ENCODE measurements at places on chromosomes 16 and 17.

GRCh38 chr16:53092284-53092683 lies 37.5 kb downstream of the CHD9 start:
- DNase-seq, result no peak

- no peak for DNase-seq
Measured at GRCh38 chr16:3046641-3047386, 453 bp downstream of the MMP25 start.

DNA sequence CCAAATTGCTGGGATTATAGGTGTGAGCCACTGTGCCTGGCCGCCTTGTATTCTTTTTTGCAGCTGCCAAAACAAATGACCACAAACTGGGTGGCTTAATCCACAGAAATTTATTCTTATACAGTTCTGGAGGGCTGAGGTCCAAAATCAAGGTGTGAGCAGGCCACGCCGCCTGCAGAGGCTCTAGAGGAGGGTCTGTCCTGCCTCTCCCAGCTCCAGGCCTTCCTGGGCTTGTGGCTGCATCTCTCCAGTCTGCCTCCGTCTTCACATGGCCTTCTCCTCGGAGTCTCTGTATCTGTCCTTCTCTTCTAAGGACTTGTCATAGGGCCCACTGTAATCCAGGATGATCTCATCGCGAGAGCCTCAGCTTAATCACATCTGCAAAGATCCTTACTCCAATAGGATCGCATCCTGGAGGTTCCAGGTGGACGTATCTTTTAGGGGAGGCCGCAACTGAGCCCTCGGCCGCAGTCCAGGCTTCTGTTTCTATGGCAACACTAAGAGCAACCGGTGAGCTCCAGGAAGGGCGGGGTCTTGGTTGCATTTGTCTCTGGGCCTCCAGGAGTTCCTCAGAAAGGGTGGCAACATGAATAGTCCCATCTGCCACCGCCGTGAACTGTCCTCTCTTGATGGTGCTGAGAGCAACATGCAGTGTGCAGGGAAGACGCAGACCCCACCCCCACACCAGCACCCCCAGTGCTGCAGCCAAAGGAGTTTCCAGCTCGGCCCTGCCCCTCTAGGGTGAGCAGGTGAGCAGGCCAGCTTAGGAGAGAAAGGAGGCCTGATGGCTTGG lies 29.5 kb upstream of the CREBBP start:
- no peak for DNase-seq

DNA sequence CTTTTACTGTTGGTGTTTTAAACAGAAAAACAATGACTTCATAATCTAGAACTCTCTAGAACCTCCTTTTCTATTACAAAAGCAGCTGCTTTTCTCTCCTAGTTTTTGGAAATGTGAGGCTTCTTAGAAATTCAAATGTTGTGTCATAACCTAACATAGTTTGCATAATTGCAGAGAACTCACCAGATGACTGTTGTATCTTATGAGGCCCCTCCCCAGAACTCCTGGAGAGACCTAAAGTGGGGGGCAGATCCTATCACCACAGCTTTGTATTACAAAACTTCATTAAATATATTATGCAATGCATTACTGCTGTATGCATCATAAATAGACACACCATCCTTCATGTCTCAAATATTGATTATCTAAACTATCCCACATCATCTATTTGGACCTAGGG lies 538.7 kb upstream of the HSBP1 start:
- DNase-seq, result no peak

GRCh38 chr16:90040152-90041023 lies 21.1 kb upstream of the DBNDD1 start:
- DNase-seq, result no peak

- DNase-seq, result no peak
Measured at GRCh38 chr17:30495586-30495985, 18.4 kb downstream of the GOSR1 start.

- DNase-seq, result no peak
Measured at GRCh38 chr16:70692873-70693671, 7.2 kb upstream of the MTSS2 start.

GRCh38 chr16:19696328-19696727 lies 21.7 kb downstream of the KNOP1 start:
- DNase-seq, result peak; percentile 72

- no peak for DNase-seq
Measured at GRCh38 chr17:48769009-48769675, 40.6 kb upstream of the HOXB13 start.

- no peak for DNase-seq
Measured at GRCh38 chr16:52515068-52515671, 31.8 kb downstream of the TOX3 start.

DNA sequence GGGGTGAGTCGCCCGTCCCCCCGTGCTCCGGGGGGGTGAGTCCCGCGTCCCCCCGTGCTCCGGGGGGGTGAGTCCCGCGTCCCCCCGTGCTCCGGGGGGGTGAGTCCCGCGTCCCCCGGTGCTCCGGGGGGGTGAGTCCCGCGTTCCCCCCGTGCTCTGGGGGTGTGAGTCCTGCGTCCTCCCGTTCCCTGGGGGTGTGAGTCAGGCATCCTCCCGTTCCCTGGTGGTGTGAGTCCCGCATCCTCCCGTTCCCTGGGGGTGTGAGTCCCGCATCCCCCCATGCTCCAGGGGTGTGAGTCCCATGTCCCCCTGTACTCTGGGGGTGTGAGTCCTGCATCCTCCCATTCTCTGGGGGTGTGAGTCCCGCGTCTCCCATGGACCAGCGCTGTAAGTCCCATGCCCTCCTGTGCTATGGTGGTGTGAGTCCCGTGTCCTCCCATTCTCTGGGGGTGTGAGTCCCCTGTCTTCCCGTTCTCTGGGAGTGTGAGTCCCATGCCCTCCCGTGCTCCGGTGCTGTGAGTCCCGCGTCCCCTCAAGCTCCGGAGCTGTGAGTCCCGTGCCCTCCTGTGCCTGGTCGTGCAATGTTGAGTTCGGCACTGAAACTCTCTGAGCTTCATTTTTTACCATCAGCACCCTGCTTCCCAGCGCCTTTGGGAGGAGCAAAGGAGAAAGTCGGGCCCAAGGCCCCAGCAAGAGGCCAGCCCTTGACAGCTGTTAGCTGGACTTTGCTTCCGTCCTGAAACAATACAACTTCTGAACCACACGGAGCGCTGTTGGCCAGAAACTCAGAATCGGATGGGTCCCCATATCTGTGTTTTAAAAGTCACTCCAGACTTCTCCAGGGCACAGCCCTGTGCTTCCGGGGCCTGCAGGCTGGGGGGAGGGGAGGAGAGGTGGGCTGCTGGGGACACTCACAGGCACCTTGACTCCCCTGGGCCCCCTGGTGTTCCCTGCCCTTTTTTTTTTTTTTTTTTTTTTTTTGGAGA lies 11.5 kb upstream of the ZC3H18 start:
- DNase-seq, result peak; percentile 47

- DNase-seq, result no peak
Measured at GRCh38 chr17:49748791-49749190, 15.1 kb downstream of the FAM117A start.

GRCh38 chr17:39212195-39212810 lies 12.2 kb downstream of the RPL19 start:
- DNase-seq, result no peak

GRCh38 chr16:66261826-66262225 lies 104.7 kb upstream of the CDH5 start:
- no peak for DNase-seq

GRCh38 chr16:27742333-27742732 lies 192.4 kb downstream of the KATNIP start:
- no peak for DNase-seq

- no peak for DNase-seq
Measured at GRCh38 chr17:45790296-45790922, 6.3 kb downstream of the CRHR1 start.

GRCh38 chr17:27463235-27463677 lies 7.0 kb downstream of the KSR1 start:
- no peak for DNase-seq

GRCh38 chr17:17304521-17304985 lies 1.4 kb downstream of the NT5M start:
- DNase-seq, result no peak

DNA sequence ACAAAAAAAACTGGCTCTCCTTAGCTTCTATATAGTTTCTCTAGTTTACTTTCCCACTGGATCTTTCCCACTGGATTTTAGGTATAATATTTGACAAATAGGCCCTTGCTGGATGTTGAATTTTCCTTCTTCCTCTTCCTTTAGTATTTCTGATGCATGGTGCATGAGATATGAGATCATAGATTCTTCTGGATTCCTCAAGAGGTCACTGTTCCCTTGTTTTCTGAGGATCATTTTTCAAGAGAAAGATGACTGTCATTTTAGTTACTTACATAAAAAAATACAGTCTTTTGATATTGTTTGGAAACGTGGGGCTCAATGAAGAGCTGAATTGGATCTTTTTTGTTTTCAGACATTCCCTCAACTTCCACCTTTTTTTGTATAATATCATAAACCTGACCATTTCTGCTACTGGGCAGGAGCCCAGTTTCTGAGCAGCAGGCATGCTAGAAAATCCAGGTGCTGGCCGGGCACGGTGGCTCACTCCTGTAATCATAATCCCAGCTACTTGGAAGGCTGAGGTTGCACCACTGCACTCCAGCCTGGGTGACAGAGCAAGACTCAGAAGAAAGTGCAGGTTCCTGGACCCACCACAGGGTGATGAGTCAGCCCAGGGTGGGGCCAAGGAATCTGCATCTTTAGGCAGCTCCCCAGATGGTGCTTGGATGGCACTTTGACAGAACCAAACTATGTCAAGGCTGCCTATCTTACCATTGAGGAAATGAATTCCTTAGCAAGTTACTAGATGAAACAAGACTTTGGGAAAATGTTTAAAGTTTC lies 70.3 kb downstream of the SDR42E1 start:
- DNase-seq, result peak; percentile 43

GRCh38 chr16:82995924-82996441 lies 369.2 kb downstream of the CDH13 start:
- peak; percentile 26 for DNase-seq

GRCh38 chr16:17287166-17287800 lies 183.5 kb downstream of the XYLT1 start:
- no peak for DNase-seq

- DNase-seq, result no peak
Measured at GRCh38 chr16:68470461-68471150, 22.3 kb upstream of the SMPD3 start.

DNA sequence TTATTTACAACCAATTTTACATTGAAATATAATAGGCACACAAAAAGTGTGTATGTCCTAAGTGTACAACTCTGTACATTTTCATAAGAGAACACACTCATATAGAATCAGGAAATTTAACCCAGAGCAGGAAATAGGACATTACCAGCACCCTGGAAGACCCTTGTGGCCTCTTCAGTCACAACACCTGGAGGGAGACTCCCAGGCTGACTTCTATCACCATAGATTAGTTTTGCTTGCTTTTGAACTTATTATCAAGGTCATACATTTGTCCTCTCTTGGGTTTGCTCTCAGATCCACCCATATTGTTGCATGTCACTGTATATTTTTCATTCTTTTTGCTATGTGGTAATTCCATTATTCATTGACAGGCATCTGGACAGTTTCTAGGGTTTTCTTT lies 5.8 kb downstream of the RIPOR1 start:
- DNase-seq, result no peak

GRCh38 chr17:69704935-69705334 lies 290.4 kb downstream of the MAP2K6 start:
- DNase-seq, result no peak
